ENCODE measurements at places on chromosomes 1 and 21.

GRCh38 chr1:18775341-18775740 lies 84.1 kb downstream of the TAS1R2 start:
- no peak for DNase-seq

- DNase-seq: no peak
These were observed 158.6 kb downstream of the PGBD5 start for GRCh38 chr1:230267338-230268065.

DNA sequence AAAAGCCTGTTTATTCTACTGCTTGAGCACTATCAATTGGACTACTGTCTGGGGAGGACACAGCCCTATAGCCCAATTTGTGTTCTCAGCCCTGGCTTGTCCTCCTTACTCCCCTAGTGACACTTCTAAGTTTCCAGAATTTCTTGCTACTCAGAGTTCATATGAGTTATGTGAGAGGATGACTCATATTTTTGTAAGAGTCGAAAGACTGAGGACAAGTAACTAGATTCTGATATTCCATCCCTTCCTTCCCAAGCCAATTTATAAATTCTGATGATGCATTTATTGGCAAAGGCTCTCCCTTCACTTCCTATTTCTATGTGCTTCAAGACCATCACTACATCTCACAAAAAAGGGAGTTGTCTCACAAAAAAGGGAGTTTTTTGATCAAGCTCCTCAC lies 422.2 kb upstream of the DEPDC1 start:
- DNase-seq: no peak

GRCh38 chr1:241944300-241944699 lies 13.3 kb upstream of the BECN2 start:
- no peak for DNase-seq

DNA sequence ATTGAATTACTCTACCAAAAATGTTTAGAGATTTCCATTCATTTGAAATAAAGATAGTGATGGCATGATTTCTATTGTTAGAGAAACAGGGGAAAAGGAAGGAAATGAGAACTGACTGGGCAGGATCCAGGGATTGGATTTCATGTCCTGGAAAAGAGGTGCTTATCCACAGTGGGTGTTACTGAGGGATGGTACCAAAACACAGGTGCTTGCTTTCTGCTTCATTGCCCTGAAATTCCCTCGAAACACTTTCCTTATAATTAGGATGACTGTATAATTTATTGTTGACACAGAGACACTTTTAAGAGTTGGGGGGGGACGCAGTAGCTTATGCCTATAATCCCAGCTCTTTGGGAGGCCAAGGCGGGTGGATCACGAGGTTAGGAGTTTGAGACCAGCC lies 185.0 kb upstream of the KCNK2 start:
- DNase-seq: no peak

- no peak for DNase-seq
These were observed 1.4 kb downstream of the RBBP4 start for GRCh38 chr1:32652244-32652962.

GRCh38 chr1:53074313-53075154 lies 12.5 kb downstream of the PODN start:
- DNase-seq: no peak

- DNase-seq: no peak
These were observed 352.5 kb downstream of the ADGRL2 start for GRCh38 chr1:82153272-82153629.

GRCh38 chr1:30601316-30602085 lies 121.9 kb downstream of the MATN1 start:
- no peak for DNase-seq

DNA sequence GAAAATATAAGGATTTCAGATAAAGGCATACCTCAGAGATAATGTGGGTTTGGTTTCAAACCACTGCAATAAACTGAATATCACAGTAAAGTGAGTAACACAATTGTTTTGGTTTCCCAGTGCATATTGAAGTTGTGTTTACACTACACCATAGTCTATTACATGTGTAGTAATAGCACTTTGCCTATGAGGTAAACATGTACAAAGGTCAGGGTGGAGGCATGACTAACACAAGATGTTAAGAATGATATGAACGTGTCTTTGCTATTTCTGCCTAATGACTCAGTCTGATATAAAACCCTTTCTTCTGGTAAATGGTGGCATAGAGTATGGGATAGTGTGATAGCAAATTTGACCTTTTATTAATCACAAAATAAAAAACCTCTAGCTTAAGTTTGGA lies 621.5 kb upstream of the ADGRL2 start:
- DNase-seq: no peak

- DNase-seq: no peak
These were observed 20.6 kb downstream of the JUN start for GRCh38 chr1:58763214-58763613.

DNA sequence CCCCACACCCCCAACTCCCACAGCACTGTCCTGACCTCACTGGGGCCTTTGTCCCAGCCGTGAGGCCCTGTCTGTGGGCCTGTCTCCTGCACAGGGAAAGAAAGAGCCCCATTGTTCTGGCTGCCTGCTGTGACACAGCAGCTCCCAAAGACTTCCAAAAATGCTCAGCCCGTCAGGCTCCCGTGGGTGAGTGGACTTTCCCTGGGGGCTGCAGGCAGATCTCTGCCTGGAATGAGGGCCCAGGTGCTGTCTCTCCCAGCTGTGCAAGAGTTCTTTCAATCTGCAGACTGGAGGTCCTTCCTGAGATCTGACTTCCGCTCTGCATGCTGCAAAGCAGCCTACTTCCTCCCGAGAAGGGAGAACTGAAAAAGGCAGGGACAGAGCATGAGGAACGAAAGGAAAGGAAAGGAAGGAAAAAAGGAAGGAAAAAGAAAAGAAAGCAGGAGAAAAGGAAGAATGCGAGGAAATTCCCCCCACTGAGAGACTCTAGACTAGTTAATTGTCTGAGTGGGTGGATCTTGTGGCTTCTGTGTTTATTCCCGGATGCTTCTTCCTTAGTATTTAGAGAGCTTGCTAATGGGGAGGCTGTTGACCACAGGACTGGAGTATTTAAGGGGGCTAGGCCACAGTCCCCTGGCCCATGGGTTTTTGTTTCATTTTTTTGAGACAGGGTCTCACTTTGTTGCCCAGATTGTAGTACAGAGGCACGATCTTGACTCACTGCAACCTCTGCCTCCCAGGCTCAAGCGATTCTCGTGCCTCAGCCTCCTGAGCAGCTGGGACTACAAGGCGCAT lies 15.0 kb downstream of the NES start:
- DNase-seq: no peak

- no peak for DNase-seq
These were observed 8.9 kb upstream of the VPS13D start for GRCh38 chr1:12220890-12221289.

DNA sequence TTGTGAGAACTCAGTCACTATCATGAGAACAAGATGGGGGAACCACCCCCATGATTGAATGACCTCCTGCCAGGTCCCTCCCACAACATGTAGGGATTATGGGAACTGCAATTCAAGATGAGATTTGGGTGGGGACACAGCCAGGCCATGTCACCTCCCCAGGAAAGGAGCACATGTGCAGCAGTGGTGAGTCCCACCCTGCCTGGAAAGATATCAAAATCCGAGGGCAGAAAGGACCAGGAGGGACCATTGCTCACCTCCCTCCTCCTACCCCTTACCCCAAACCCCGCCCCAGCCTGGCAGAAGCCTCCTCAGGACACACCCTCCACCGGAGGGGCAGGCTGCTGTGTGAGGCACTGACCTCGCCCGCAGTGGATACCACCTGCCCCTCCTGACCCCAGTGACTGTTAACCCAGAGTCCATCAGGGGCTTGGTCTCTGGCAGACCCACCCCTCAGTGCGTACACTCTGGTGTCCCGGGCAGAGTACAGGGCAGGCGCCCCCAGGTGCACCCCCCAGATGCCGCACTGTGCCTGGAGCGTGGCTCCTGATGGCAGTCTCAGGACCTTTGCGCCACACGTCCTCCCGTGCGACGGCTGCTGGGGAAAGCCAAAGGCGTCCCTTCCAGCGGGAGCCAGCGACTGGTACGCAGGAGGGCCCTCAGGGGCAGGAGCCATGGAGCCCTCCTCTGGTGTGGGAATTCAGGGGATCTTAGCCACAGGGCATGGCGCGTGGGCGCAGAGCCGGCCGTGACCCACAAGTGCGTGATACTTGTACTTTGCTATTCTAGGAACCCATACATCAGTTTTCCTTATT lies 20.9 kb downstream of the PDXK start:
- DNase-seq: no peak

DNA sequence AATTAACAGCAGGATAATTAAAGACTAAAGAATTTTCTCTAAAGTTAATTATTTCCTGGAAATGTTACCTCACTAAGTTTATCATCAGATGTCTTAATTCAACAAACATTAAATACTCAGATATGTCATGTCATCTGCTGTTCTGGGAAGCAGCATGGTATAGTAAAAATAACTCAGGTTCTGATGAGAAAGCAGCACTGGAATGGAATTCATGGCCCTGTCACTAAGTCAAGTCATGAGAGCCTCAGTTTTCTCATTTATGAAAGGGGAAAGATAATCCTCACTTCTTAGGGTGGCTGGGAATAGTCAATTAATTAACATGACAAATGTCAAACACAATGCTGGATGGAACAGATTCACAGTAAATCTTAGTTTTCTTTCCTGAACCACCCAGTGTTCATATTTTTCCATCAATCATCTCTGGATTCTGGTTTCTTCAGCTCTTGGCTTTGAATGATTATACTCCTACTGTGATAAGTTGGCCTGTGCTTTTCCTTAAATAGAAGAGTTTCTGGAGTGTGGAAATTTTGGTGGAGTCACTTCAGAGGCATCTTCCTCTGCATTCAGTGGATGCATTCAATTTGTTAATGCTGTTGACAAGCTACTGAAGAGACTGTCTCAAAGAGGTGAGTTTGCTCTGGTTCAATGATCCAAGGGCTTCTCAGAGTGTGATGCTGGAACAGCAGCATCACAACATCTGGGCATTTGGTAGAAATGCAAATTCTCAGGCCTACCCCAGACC lies 319.4 kb downstream of the KCNH1 start:
- DNase-seq: no peak

DNA sequence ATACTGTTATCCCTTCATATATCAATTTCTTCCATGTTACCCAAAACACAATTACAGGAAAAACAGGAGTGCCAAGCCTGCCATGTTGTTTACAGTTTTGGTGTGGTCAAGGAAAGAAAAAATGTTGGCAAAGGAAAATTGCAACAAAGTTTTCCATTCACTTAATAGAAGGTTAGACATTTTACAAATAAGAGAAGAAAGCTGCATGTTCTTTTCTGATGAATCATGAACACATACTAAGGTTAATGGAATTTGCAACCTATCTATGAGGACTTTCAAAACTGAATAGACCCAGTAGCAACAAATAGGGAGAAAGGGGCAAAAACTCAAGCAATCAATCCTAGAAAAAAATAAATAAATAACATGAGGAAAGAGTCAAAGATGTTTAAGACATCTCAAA lies 556.7 kb downstream of the DPYD start:
- no peak for DNase-seq

- no peak for DNase-seq
These were observed 36.7 kb upstream of the SLC19A1 start for GRCh38 chr21:45578811-45579381.

GRCh38 chr1:162003830-162004215 lies 19.8 kb downstream of the OLFML2B start:
- no peak for DNase-seq

DNA sequence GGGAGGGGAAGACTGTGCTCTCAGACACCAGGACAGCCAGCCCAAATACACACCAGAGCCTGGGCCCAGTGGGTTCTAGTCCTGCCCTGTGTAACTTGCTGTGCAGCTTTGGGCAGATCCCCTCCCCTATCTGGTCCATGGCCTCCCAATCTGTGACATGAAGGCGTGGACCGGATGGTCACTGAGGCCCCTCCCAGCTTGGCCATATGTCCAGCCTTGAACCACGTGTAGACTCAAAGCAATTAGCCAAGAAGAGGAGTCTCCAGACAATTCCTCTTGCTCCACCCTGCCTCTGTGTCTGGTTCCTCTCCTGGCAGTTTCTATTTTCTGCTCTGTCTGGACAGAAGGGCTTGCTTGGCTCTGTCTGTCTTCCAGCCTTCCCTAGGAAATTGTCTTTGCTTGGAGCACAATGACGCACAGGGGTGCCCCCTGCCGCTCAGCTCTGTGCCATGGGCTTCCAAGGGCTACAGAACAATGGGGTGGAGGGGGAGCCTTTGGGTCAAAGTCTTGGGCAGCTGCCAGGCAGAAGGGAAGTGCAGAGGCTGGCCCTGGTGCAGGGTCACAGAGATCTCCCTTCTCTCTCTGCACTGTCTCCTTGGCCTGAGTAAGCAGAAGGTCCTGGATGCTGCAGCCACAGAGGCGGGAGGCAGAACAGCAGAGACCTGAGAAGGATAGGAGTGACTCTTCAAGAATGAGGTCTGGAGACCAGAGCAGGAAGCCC lies 66.1 kb downstream of the TENT5C start:
- DNase-seq: no peak

GRCh38 chr1:41380195-41380594 lies 19.0 kb downstream of the FOXO6 start:
- no peak for DNase-seq

- DNase-seq: no peak
These were observed 9.8 kb downstream of the ITSN1 start for GRCh38 chr21:33651965-33652680.

DNA sequence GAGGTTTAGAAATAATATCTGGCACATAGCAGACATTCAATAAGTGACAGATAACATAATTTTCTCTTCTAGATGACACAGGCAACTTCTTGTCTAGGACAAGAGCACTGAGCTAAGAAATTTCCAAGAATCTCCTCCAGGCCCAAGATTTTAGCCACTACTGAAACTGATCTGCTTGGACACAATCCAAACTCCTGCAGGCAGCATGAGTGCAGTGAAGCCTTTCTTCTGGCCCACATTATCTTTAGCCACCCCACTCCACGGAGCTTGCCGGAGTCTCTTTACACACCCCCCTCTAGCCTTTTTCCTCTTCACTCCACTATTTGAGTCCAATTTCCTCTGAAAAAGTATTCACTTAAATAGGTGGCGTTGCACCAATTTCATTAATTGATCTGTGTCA lies 142.9 kb upstream of the DUSP10 start:
- DNase-seq: no peak

GRCh38 chr1:247118946-247119446 lies 14.8 kb upstream of the ZNF669 start:
- DNase-seq: peak; percentile 44

- DNase-seq: no peak
These were observed 43.8 kb downstream of the NCF2 start for GRCh38 chr1:183546427-183546826.

All from stimulated activated CD8-positive, alpha-beta memory T cell treated with anti-CD3 and anti-CD28 coated beads, Interleukin-2, amount 100 ng/mL, for 48 hours (primary cell).